ENCODE measurements at places on chromosomes 2 and 18. TPM values are rescaled to one million over a fixed set of nuclear protein-coding genes. Genes with fewer than 3 reads are reported as not detected.

GRCh38 chr2:240425236-240425615, 10.2 kb upstream of the GPC1 start:
- H3K36me3 ChIP-seq, result no peaks in the 10 kb centered on the region
- H3K4me1 ChIP-seq, result no peaks in the 10 kb centered on the region
- DNase-seq, result no peak
- H3K4me3 ChIP-seq, result no peak overlapping the region
- no peaks in the 10 kb centered on the region for H3K27me3 ChIP-seq

The SLC25A52 gene
- 0.06 TPM for polyA plus RNA-seq

The MPP4 gene
- polyA plus RNA-seq, result 2.7 TPM

GRCh38 chr18:29982218-29982617, 1060.3 kb downstream of the DSC3 start:
- no peak overlapping the region for H3K27ac ChIP-seq
- H3K27me3 ChIP-seq, result no peaks in the 10 kb centered on the region
- H3K4me3 ChIP-seq, result no peak overlapping the region
- no peak for DNase-seq
- no peaks in the 10 kb centered on the region for H3K36me3 ChIP-seq
- H3K4me1 ChIP-seq, result no peaks in the 10 kb centered on the region
